Activated CD4-positive, alpha-beta T cell treated with anti-CD3 and anti-CD28 coated beads, Interleukin-2, amount 50 U/mL, for 1 hour (primary cell): ENCODE measurements at places on chromosomes 4 and X.
A peak's percentile ranks its signal among the peaks of the same experiment; 100 is the strongest.

- DNase-seq = no peak
These were observed 31.0 kb upstream of the BEX4 start for GRCh38 chrX:103183912-103184311.

DNA sequence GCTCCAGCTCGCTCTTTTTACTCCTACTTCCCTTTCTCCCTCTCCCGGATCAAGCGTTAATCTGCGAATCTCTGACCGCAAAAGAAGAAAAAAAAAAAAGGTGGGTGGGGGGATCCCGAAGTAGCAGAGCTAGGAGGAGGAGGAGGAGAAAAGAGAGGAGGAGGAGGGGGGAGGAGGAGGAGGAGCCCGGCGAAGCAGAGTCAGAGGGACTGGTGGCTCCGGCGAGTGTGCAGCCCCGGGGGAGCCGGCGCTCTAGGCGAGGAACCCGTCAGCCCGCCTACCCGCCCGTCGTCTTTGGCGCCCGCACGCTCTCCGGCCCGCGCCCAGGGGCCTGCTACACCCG, at the start of gene NHSL2:
TSS of gene NHSL2 (plus strand) at position 203 of the 343 bp plus-strand sequence.
- no peak for DNase-seq

- DNase-seq = no peak
These were observed 173.4 kb downstream of the RTL9 start for GRCh38 chrX:110531873-110532580.

DNA sequence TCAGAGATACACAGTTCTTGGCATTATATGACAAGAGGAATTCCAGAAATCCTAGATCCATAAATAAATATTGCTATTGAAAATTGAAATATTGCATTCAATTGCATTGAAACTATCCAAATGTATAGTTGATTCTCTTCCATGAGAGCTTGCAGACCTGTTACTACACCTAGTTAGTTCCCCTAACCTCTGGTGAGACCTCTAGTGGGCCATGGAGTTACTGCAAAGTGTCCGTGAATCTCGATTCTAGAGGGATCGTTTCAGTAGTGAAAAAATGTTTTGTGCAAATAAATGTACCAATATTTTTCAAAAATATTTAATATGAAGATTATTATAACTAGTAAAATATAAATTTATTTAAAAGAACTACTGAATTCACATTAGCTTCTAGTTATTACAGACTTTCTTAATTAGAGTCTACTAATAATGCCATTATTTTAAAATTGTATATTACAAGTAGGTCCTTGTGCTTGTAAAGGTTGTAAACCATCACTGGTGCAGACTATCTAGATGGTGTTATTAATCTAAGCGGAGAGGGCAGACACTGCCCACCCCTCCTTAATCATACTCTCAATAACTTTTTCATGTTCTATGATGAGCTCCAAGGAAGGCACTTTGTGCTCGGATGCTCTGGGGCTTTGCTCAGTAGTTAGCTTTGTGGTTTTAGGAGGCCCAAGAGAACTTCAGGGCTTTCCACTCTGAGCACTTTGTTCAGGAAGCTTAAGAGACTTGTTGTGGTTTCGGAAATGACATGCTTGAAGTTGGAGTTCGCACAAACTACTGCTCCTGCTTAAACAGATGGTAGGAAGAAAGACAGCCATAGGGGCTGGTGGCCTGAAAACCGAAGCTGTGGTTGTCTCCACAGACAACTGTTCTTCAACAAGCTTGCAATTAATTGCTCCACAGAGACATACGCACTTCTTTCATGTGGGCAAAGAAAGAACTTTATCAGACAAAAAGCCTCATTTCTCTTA, 42.8 kb downstream of the IL21 start:
- DNase-seq = peak; percentile 63

GRCh38 chr4:1172228-1172851, at the start of gene SPON2:
Gene SPON2 (minus strand): TSS chr4:1172583.
- no peak for DNase-seq

GRCh38 chrX:37871626-37872302, 24.4 kb upstream of the DYNLT3 start:
- no peak for DNase-seq

GRCh38 chrX:108198420-108198819, 106.8 kb downstream of the ATG4A start:
- DNase-seq = no peak

GRCh38 chr4:152168987-152169616, 366.8 kb downstream of the FBXW7 start:
- no peak for DNase-seq

- no peak for DNase-seq
These were observed 42.2 kb downstream of the AGA start for GRCh38 chr4:177400030-177400429.

DNA sequence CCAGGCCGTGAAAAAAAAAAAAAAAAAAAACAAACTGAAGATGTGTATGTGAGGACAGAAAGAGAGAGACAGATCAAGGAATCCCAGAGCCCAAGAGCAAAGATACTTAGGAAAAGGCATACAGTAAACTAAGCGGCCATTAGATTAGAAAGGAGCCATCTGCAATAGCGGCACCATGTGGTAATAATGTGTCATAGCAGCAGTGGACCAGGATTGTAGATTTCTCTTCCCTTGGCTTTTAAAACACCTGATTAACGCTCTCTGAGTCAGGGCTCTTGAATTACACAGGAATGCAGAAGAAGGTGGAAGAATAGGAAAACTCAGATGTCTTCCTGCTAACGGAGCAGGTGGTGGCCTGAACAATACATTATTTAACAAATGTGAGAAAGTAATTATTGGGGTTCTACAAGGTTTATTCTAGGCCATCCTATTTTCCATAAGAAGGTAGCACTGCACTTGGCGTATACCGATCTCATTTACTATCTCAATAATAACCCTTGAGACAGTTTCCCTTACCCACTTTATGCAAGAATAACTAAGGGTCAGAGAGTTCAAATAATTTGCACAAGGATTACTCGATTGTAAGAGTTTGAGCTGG, 182.7 kb downstream of the KCNIP4 start:
- no peak for DNase-seq

DNA sequence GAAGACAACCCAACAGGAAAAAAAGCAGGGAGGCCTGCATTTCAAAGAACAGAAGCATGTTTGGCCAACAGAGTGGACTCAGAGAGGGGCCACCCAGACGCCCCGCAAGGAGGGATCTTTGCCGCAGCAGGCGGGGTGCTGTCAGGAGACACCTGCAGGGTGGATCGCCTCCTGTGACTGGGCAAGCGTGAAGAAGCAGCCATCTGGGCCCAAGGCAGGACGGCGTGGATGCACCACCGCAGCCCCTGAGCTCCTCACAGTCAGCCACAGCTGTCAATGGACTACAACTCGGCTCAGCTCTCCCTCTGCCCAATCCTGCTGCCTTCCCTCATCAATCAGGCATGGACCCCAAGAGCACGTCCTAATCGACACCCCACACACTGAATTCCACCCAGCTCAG, 32.0 kb upstream of the MAN2B2 start:
- DNase-seq = no peak

- DNase-seq = no peak
These were observed 44.0 kb upstream of the GATB start for GRCh38 chr4:151804821-151805220.

- DNase-seq = no peak
These were observed 25.3 kb upstream of the EPGN start for GRCh38 chr4:74282926-74283325.

DNA sequence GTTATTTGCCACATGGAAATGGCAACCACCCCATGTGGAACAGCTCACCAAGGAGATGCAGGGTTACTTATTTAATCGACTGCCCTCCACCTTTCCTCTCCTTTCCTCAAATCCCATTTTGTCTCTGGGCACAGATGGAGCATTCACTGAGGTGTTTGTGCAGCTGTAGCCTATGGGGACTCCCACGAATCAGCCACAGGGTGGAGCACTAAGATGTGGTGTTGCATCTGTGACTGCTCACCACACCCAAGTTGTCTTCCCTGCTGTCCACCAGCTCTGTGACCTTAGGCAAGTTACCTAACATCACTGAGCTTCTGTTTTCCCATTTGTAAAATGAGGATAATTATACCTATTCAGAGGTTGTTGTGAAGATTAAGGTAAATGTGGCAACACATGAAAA, 252.4 kb upstream of the CPEB2 start:
- DNase-seq = peak; percentile 1

DNA sequence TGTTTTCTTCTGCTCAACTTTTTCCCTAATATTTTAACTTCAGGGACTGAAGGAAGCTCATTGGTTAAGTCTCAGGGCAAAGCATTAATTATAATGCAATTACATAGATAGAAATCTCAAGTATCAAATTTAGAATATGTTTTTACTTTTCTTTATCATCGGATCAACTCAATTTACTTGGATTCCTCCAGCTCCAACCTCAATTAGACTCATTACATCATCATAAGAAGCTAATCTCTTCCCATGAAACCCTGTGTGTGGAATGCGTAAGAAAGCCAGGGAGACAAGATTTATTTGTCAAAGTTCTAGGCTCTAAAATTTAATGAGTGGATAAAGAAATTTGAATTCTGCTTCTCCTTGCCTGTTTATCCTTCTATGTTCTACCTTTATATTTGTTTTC, 918.4 kb downstream of the ADGRL3 start:
- no peak for DNase-seq

DNA sequence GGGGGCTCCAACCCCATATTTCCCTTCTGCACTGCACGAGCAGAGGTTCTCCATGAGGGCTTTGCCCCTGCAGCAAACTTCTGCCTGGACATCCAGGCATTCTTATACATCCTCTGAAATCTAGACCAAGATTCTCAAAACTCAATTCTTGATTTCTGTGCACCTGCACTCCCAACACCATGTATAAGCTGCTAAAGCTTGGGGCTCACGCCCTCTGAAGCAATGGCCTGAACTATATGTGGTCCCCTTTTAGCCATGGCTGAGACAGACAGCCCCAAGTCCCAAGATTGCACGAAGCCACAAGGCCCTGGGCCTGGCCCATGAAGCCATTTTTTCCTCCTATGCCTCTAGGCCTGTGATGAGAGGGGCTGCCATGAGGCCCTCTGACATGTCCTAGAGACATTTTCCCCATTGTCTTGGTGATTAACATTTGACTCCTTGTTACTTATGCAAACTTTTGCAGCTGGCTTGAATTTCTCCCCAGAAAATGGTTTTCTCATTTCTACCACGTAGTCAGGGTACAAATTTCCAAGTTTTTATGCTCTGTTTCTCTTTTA, 468.0 kb upstream of the SLIT2 start:
- DNase-seq = no peak

- DNase-seq = no peak
These were observed 68.4 kb upstream of the DDIT4L start for GRCh38 chr4:100258675-100259074.

- no peak for DNase-seq
These were observed 13.0 kb downstream of the RGS12 start for GRCh38 chr4:3305610-3306371.

GRCh38 chr4:156941940-156942548, 29.6 kb downstream of the PDGFC start:
- DNase-seq = no peak

GRCh38 chr4:112765317-112765974, 128.5 kb downstream of the LARP7 start:
- DNase-seq = no peak

DNA sequence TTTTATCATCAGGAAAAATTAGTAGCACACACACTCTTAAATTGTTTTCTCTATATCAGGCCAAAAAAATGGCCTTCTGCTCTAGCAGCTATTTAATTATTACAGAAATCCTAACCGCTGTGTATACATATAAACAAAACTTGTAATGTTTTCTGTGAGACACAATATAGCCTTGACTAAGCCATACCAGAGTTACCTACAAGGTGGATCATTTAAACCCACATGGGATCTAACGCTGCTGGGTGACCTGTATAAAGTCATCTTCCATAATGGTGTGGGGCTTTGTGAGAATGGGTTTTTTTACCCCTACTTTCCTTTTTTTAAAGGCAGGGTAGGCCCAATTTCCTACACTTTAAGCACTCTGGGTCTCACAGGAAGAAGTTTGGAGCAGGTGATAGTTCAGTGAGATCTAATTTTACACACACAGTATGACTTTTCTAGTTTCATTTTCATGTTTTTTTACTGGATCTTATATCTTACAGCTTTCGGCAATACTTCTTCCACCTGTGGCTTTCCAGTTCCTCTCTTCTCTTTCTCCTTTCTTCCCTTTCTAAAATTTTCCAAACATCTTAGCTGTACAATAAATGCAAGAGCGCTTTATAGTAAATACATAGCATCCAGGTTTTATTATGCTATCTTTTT, 66.9 kb upstream of the MMAA start:
- no peak for DNase-seq

GRCh38 chr4:78343682-78344081, 207.9 kb upstream of the ANXA3 start:
- DNase-seq = no peak

GRCh38 chrX:23435575-23435974, 100.9 kb downstream of the PTCHD1 start:
- DNase-seq = no peak

DNA sequence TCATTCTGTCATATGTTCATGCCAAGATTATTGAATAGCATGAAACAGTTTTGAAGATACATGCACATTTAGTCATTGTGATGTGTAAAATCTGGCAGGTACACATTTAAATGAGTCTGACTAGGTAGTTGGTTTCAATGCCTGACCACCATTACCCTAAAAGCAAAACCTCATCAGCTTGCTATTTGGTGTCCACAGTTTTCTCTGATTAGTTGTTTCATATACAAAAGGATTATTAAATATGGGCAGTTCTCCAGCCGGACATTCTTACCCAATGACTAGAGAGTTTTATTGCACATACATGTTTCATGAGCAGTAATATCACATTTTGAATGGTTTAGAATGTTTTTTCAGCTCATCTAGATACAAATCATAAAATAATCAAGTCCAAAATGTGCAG, 23.7 kb downstream of the DCHS2 start:
- no peak for DNase-seq

GRCh38 chrX:100946299-100946927, 17.7 kb upstream of the XKRX start:
- DNase-seq = no peak

DNA sequence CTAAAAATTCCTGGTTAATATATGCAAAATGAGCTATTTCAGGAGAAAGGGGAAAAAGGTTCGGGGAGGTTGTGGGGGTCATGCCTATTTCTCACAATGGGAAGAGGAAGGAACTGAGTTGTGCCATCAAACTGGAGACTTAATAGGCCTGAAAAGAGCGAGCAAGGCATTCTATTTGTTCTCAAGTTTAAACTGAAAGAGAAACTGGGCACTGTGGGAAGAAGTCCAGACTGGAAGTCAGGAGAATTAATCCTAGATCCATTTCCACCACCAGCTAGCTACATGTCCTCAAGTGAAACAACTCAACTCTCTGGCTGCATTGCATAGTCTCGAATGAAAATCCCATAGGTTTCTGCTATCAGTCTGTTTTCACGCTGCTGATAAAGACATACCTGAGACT, 50.6 kb downstream of the PPARGC1A start:
- DNase-seq = no peak

GRCh38 chr4:23297327-23297726, 592.5 kb downstream of the PPARGC1A start:
- DNase-seq = no peak

- DNase-seq = no peak
These were observed 20.5 kb downstream of the ARSJ start for GRCh38 chr4:113958766-113959538.
